AML-193 (cell line): ENCODE measurements at places on chromosomes 1 and 21.

DNA sequence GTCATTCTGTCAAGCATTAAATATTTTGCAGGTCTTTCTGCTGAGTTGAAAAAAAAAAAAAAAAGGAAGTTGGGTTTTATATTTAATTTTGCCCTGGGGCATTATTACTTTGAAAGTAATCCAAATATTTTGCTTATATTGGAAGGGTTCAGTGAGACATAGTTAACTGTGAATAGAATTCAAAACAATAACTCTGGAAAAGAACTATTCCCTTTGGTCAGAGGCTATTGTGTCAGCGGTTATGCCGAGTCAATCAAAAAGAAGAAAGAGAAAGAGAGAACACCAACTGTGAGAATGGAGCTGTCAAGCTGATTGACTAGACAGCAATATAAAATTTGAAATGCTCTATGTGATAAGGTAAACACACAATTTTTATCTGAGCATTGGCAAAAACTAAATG lies 761.7 kb downstream of the ADGRL2 start:
- DNase-seq, result no peak

GRCh38 chr1:242761556-242761955 lies 237.1 kb upstream of the PLD5 start:
- no peak for DNase-seq

DNA sequence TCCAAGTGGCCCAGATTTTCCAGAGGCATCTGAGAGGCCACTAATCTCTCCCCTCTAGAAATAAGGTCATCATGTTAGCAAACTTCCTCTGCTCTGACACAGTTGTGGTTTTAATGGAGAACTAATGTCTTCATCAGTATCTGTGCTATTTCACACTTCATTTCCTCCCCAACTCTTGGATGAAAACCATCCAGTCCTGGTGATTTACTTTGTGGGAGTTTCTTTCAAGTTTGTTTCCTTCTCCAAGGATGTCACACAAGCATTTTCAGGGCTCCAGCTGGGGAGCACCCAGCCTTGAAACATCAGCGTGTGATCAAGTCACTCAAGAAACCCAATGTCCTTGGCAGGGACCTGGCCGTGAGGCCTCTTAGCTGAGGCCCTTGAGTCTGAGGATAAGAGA lies 38.8 kb downstream of the TBX15 start:
- DNase-seq, result no peak

DNA sequence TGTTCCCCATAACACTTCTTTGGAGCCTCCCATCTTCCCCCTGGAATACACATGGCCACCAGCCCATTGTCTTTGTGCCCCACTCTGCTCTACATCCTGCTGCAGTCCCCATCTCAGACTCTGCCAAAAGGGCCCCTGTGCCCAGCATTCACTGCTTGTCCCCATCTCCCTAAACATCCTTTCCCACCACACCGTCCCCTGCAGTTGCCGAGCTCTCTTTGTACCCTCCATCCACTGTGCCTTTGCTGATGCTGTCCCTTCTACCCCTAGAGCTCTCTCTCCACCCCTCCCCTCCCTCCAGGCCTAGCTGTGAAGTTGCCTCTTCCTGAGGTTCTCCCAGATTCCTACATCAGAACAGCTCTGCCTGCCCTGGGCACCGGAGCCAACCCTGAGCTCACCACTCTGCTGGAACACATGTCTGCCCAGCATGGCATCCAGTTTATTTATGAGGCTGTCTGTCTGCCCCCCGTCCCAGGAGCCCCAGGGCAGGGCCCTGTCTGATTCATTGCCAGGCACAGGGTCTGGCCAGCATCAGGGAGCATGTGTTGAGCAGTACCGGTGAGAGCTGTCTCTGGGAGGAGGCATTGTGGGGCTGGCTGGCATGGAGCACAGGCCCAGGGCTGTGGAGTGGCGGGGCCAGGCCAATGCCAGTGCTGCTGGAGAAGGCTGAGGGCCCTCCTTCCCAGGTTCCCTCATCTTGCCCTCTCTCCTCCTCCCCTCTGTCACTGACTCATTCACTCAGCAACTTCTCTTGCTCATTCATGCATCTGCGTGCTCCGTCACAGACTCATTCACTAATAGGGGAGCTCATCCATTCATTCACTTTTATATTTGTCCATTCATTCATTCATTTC lies 28.8 kb downstream of the EDN2 start:
- no peak for DNase-seq

DNA sequence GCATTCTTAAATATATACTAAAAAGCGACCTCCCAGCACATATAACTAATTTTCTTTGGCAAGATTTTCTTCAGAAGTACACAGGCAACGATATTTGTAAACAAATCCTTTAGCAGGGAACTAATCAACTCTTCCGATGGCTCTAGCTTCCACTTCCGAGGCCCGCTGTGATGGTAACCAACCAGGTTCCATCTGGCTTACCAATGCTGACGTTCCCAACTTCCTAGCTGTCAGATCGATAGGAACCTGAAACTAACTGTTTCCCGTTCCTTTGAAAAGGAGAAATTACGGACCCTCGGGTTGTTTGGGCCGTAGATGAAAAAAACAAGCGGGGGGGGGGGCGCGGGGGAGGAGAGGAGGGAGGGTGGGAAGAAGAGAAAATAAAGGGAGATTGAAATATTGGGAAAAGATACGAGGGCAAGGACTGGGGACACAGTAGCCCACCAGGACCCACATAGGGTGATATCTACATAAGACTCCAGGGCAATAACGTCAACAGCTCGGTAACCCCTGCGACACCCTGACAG lies 513 bp downstream of the GTF2B start:
- DNase-seq, result peak; percentile 20

DNA sequence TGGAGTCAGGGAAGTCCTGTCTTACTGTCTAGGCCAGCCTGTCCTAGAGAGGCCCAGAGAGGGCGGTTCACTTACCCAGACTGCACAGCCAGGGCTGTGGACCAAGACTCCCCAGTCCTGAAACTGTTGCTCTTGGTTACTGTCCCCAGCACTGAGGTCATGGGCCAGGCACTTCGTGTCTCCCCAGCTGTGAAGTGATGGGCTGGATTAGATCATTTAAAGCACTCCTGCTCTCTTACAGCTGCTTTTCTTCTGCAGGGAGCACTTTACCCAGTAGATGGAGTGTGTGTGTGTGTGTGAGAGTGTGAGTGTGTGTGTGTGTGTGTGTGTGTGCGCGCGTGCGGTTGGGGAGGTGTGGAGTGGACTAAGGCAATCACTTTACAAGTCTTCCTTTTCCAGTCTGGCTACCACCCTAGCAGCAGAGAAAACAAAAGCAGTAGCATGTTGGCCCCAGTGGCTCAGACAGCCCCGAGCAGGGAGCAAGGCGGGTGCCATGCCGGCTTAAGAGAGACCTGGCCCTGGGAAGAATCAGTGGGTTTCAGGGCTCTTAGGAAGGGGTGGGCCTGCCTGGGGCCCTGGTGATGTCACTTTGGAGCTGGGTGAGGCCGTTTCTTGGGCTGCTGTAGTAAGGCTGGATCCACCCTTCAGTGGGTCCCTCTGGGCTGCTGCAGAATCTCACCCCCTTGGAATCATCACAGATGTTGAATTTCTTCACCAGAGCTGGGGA lies 2.4 kb downstream of the SPSB1 start:
- DNase-seq, result no peak

DNA sequence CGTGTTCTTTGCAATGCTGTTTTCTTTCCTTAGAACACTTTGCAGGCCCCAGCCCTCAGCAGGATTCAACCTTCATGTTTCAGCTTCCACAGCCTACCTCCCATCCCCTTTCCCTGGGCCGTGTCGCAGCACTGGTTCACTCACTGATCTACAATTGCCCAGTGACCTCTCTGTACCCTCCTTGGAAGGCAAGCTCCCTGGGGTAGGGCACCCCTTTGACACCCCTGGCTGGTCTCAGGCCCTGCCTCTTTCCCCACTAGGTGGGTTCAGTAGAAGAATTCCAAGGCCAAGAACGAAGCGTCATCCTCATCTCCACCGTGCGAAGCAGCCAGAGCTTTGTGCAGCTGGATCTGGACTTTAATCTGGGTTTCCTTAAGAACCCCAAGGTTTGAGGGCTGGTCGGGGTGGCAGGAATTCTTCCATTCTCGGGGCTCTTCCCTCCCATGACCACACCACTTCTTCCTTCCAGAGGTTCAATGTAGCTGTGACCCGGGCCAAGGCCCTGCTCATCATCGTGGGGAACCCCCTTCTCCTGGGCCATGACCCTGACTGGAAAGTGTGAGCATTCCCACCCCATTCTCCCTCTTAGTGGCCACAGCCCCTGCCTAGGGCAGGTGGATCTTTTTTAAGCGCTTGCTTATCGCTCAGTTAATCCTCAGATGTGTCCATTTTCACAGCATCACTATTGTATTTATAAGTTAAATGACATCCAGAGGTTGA lies 7.3 kb downstream of the RHOC start:
- DNase-seq, result no peak

DNA sequence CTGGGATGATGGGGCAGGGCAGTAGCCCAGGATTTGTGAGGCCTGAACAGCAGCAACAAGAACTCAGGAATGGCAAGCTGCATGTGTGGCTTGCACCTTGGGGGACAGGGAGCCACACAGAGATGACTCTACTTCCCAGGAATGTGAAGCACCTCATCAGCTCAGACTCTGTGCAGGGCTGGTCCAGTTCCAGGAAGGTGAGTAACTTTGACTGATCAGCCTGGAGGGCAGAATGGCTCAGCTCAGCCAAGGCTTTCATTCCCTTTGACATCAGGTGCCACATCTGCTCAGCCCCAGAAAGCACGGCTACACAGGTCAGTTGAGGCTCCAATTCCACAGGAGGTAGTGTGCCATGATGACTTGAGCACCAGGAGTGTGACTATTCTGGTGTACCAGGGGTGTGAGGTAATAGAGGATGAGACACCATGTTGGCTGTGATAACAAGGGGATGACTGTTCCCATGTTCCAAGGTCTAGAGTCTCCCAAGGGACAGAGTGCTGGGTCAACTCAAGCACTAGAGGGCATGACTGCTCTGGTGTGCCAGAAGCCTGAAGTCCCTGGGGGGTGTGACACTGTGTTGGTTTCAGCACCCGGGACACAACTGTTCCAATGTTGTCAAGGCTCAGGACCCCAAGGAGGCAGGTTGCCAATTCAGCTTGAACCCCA lies 625.8 kb upstream of the ADGRL2 start:
- no peak for DNase-seq

DNA sequence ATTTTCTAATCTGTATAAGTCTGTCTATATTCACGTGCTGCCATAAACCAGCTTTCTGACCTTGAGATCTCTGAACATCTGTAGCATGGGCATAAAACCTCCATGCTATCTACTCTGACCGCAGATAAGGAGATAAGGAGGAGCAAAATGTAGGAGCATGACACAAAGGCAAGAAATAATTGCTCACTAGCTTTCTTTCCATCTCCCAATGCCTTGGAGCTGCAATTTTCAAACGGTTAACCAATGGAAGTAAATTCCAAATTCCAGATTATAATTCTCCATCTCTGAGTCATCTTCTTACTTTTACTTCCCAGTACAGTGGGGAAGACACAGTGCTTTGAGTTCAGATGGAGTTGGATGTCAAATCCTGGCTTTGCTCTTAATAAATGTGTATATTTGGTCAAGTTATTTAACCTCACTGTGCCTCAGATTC lies 41.6 kb downstream of the CD58 start:
- DNase-seq, result no peak

GRCh38 chr1:228144193-228144992 lies 4.3 kb downstream of the GUK1 start:
- DNase-seq, result no peak

DNA sequence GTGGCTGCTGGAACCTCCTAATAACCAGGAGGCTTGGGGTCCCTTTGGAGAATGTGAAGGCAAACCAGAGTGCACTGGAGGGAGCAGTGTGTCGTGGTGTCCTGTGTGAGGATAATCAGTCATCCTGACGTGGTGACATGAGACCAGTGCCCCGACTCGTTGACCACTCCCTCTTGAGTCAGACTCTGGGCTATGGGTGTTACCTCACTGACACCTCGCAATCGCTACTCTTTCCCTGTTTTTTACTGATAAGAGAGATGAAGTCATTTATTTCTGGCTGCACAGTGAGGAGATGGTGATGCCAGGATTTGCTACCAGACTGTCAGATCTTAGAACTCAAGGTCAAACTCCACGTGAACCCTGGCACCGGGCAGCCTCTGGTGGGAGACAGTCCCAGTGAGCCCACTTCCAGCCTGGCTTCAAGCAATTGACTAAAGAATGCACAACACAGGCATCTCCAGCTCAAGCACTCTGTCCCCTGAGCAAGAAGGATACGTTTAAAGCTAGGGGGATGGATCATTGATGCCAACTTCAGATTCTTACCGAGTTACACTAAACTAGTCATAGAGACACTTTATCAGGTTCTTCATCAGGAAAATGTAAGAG lies 30.3 kb downstream of the UBASH3A start:
- DNase-seq, result no peak

- DNase-seq, result no peak
These were observed 45.6 kb upstream of the COA6 start for GRCh38 chr1:234327577-234328164.

DNA sequence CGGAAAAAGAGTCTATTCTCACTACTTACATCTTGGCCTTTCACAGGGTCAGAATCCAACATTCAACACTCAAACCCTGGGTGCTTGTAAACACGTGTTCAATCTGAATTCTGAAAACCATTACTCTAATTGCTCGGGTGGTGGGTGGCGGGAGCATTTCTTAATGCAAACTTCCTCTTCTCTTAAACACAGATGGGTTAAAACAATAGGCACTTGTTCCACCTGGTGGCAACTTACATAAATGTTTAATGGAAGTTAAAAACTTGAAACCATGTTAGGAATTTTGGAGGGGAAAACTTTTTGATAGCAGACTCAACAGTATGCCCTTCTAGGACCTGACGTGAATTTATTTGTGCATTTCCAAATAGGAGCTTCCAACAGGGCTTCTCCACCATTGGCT lies 23.4 kb upstream of the TDRD10 start:
- peak; percentile 80 for DNase-seq

GRCh38 chr1:66339944-66340343 lies 194.0 kb upstream of the SGIP1 start:
- no peak for DNase-seq

- DNase-seq, result no peak
These were observed 11.2 kb downstream of the LAPTM5 start for GRCh38 chr1:30746212-30747032.

DNA sequence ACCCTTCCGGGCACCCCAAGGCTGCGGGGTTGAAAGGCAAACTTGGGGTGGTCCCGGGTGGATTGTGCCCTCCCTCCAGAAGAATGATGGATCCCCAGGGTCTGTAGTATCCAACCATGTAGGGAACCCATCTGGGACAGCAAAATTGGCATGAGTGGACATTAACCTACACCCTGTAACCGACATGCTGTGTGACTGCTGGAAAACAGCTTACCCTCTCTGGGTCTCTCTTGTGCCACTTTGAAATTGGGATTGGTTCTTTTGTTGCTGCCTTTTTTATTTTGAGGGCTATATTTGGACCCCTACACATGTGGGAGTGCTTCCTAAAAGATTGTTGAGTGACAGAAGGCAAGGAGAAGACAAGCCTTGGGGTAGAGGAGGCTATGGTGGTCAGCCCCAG lies 19.5 kb downstream of the PADI1 start:
- DNase-seq, result no peak
